ENCODE measurements at places on chromosomes 4 and X. TPM values are rescaled to one million over a fixed set of nuclear protein-coding genes. Genes with fewer than 3 reads are reported as not detected.

DNA sequence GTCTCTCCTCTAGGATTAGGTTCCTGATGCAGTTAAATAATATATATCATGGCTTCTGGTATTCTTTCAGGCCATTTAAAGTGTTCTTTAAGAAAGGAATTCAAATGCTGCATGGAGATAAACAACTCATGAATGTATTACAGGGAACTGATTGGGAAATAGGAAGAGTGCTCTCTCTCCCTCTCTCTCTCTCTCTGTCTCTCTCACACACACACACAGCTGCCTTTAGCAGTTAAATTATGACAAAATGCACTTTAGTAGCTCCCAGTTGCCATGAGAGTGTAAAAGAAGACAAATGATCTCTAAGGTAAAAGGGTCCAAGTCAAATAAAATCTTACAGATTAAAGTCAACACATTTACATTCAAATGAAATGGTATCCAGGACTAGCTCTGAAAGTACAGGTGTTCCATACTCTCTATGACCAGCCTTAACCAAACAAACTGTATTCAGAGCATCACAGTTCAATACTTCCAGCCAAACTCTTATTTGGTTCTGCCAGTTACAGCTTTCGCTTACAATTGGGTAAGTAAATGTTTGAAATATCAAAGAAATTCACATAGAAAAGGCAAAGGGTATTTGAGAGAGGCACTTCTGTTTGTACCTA, 94.7 kb upstream of the CXXC4 start:
- no peaks in the 10 kb centered on the region for H3K27me3 ChIP-seq
- no peak overlapping the region for H3K27ac ChIP-seq
- H3K36me3 ChIP-seq, result no peaks in the 10 kb centered on the region
- no peak for DNase-seq

- H3K27ac ChIP-seq, result no peak overlapping the region
- no peaks in the 10 kb centered on the region for H3K27me3 ChIP-seq
- H3K4me3 ChIP-seq, result no peak overlapping the region
- H3K36me3 ChIP-seq, result no peaks in the 10 kb centered on the region
- H3K4me1 ChIP-seq, result no peaks in the 10 kb centered on the region
Measured at GRCh38 chr4:65911720-65912119, 241.4 kb upstream of the EPHA5 start.

GRCh38 chrX:136170139-136170800, 22.9 kb downstream of the FHL1 start:
- no peak overlapping the region for H3K27ac ChIP-seq
- no peaks in the 10 kb centered on the region for H3K4me1 ChIP-seq
- no peak overlapping the region for H3K4me3 ChIP-seq
- no peaks in the 10 kb centered on the region for H3K36me3 ChIP-seq
- no peaks in the 10 kb centered on the region for H3K27me3 ChIP-seq

GRCh38 chrX:97168646-97169045, 284.9 kb downstream of the RPA4 start:
- no peaks in the 10 kb centered on the region for H3K36me3 ChIP-seq
- H3K4me3 ChIP-seq, result no peak overlapping the region
- no peaks in the 10 kb centered on the region for H3K4me1 ChIP-seq

The MUC7 gene
- not detected for total RNA-seq

The ZNF711 gene
- 1.2 TPM for total RNA-seq

DNA sequence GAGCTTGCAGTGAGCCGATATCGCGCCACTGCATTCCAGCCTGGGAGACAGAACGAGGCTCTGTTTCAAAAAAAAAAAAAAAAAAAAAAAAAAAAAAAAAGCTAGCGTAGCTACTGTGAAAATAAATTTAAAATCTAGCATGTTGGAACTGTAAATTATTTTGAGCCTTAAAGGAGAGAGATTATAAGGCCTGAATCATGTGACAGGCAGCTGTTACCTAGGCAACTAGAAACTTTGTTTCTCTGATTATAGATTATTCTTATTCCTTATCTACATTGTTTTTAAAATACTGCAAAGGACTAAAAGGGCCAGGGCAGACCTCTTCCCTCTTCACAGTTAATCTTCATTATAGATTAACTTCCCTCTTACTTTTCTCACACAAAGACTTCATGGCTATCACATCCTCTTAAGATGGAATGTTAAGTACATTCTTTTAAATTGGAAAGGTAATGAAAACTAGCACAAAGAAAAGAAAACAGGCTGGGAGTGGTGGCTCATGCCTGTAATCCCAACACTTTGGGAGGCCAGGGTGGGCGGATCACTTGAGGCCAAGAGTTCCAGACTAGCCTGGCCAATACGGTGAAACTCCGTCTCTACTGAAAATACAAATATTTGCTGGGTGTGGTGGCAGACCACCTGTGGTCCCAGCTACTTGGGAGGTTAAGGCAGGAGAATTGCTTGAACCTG, 21.1 kb upstream of the PDS5A start:
- H3K27me3 ChIP-seq, result no peaks in the 10 kb centered on the region
- no peak overlapping the region for H3K4me3 ChIP-seq
- no peaks in the 10 kb centered on the region for H3K4me1 ChIP-seq
- no peak for DNase-seq
- H3K27ac ChIP-seq, result no peak overlapping the region

The CLDN34 gene
- not detected for total RNA-seq

GRCh38 chr4:47525154-47525819, 40.2 kb downstream of the ATP10D start:
- H3K27ac ChIP-seq, result no peak overlapping the region
- H3K27me3 ChIP-seq, result no peaks in the 10 kb centered on the region
- H3K4me3 ChIP-seq, result no peak overlapping the region
- no peak for DNase-seq
- H3K36me3 ChIP-seq, result peaks cover 19% of the 10 kb centered on the region
- peaks cover 10% of the 10 kb centered on the region for H3K4me1 ChIP-seq

GRCh38 chr4:43587758-43588157, 695.2 kb downstream of the GRXCR1 start:
- no peak for DNase-seq
- no peaks in the 10 kb centered on the region for H3K4me1 ChIP-seq
- no peaks in the 10 kb centered on the region for H3K27me3 ChIP-seq

The TSPAN7 gene
- total RNA-seq, result 0.74 TPM

DNA sequence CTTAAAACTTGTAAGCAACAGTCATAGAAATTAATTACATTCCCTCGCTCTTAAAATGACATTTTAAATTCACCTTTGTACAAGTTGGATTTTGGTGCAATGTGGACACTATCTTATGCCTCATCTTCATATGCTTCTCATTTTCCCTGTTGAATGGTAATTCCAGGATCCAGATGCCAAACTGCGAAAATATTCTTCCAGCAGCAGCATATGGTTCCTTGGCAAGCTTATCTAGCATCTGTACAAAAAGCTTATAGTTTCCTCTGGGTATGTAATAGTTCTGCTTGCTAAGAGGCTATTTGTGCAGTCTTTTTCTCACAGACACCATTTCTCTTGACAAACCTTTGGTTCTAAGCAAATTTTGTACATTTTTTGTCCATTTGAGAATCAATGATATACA, 2079.7 kb upstream of the AGA start:
- H3K4me3 ChIP-seq, result no peak overlapping the region
- H3K27ac ChIP-seq, result no peak overlapping the region
- no peaks in the 10 kb centered on the region for H3K27me3 ChIP-seq
- H3K36me3 ChIP-seq, result no peaks in the 10 kb centered on the region

DNA sequence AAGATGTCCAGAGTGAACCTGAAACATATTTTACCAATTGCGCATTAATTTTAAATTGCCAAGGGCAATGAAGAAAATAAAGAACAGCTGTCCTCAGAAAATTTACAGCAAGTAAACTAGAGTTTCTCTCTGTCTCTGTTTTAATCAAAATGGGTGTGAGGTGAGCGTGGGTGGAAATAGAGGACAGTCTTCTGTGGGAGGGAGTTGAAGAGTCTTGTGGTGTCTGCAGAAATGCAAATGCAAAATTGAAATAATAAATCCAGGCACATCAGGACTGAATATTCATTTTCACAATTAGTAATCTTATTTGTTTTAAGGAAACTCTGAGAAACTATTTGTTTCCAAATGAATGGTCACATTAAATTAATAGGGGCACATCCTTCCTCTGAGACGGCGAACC, 192.0 kb downstream of the ARHGAP10 start:
- H3K4me1 ChIP-seq, result peaks cover 3% of the 10 kb centered on the region
- no peak overlapping the region for H3K27ac ChIP-seq
- DNase-seq, result no peak
- H3K36me3 ChIP-seq, result no peaks in the 10 kb centered on the region
- H3K4me3 ChIP-seq, result no peak overlapping the region
- no peaks in the 10 kb centered on the region for H3K27me3 ChIP-seq

Data from activated CD8-positive, alpha-beta T cell treated with anti-CD3 and anti-CD28 coated beads for 36 hours (primary cell).